ENCODE measurements at places on chromosomes 3 and 15.

DNA sequence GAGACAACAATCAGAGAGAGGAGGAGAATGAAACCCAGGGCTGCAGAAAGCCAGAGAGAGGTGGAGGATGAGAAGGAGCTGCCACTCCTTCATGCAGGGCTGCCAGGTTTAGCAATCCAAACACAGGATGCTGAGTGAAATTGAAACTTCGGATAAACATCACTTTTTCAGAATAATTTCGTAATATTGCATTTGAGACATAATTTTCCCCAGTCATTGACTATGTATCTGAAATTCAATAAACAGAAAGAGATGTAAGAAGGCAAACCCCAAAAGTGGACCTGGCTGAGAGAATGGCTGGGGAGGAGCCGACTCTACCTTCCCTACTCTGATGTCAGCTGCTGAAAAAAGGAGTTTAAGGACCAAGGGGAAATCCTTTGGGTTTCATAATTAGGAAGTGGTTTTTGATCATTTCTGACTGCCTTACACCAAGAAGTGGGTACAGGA lies 33.8 kb downstream of the SLC9A9 start:
- DNase-seq: no peak

DNA sequence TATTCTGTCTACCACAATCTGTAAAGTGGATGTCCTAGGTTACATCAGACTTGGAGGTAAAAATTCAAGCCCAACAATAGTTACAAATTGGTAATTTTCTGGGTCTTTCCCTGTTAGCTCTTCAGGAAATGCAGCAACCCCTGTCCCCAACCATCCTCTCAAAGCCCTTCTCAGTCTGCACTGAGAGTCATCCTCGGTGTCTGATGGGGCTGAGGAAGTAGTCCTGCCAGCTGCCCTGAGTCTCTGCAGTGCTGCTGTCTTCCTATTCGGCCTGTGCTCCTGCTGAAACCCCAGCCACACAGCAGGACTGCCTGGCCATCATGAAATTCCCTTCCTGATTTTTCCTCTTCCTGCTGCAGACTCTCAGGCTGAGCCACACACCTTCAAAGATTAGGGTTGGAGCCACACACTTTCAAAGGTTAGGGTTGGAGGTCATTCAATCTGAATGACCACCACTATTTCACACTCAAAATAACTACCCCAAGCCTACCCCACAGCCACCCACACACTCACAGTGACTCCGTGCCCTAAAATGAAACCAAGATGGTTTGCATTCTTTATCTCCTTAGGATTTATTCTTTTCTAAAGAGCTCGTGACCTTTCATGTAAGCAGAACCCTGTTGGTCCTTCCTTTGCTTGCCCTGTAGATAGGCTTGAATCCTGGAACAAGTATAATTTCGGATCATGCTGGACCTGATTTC lies 17.6 kb downstream of the TRIM42 start:
- no peak for DNase-seq

DNA sequence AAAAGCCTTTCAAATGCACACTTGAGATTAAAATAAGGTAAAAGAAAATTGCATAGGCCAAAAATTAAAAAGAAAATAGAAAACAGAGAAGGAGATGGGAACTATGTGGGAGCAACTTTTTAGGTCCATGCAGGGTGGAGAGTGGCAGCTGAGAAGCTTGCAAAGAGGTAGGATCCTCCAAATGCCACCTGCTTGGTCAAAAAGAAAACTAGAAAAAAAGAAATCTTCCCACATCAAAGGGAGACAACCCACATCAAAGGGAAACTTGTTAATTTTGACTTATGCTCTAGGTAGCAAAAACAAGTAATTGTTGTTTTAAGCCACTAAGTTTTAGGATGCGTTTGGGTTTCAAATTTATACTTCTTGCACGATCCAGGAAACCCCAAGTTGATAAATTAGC lies 342.9 kb downstream of the IL20RB start:
- DNase-seq: no peak

DNA sequence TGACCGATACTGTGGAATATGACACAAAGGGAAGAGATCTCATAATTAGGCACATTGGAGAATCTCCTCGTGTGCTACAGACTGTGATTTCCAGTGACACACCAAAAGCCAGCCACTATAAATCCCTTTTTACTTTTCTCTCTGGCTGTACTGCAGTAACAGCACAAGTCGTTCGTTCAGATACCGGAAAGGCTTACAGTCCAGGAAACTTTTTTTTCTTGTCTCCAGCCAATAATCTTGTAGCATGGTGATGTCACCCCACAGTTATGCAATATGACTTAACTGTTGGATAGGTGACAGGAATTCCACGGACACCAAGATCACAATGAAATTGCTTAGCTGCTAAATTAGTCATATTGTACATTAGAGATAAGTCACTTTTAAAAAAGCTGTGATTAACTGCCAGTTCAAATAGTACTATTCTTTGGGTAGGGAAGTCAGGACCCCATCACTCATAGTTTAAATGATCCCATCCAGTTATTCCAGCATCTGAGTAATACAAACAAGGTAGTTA lies 36.3 kb upstream of the TSC22D2 start:
- no peak for DNase-seq

GRCh38 chr3:150414258-150414657 lies 6.2 kb downstream of the TSC22D2 start:
- DNase-seq: no peak

GRCh38 chr3:53254509-53255422 lies 1.1 kb downstream of the TKT start:
- DNase-seq: peak; percentile 74

DNA sequence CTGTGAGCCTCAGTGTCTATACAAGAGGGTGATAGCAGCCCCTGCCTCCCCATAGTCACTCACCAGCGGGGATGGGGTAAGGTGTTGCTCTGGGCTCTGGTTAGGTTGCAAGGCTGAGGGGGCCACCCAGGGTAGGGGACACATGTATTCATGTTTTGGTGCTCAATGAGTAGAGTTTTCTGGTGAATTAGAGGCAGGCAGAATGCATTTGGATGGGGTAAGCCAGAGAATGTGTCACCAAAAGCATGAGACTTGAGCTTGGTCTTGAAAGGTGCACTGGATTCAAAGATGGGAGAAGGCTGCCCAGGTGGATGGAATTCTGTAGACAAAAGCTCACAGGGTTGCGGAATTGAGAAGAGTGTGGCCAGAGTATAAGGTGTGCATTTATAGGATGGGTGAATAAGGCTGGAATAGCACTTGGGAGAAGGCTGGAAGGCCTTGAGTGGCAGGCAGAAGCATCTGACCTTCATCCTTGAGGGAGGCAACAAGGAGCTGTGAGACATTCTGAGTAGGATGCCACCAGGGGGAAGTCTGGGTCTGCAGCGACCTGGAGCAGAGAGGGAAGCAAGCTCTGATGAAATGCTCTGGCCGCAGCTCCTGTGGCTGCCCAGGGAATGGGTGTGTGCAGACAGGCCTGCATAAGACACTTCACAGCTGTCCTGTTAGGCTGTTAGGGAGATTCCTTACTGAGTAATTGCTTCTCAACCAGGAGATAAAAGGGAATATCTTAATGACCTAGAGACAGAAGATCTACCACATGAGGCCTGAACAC lies 149.6 kb downstream of the CHDH start:
- no peak for DNase-seq

- DNase-seq: no peak
These were observed 42.0 kb downstream of the SCAPER start for GRCh38 chr15:76863123-76863522.

- no peak for DNase-seq
These were observed 97.9 kb upstream of the UNC13C start for GRCh38 chr15:53880357-53880756.

DNA sequence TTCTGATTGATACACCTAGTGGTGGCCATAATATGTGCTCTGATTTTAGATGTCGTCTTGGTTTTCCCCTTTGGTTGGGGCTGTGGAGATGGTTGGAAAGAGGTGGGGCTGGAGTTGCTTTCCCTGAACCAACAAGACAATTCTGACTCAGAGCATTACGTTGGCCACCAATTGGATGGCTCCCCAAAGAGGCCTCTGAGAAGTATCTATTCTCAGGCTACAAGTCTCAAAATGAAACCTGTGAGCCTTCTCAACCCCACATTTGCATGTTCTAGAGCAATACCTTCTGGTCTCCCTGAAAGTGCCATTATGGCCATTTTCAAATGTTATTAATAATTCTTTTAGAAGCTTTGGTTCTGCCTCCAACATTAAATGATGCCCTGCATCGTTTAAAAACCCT lies 188.4 kb upstream of the WNT5A start:
- peak; percentile 22 for DNase-seq

DNA sequence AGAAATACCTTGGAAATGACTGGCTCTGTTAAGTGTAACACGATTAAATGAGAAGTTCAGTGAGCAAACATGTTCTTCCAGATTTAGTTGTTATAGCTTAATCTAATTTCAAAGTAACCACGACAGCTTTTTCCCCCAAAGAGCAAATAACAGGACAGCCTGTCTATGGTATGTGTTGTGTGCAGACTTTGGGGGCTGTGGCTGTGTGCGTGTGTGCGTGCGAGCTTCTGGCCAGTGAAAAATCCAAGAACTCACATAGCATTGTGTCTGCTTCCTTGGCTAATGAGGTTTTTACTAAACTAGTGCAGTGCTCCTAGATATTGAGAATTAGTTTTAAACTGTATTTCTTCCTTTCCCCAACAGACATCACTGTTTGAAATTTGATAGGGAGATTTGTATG lies 167.1 kb downstream of the CACNA1D start:
- DNase-seq: no peak

GRCh38 chr15:53401503-53401902 lies 358.0 kb downstream of the WDR72 start:
- DNase-seq: no peak

GRCh38 chr3:137071104-137071503 lies 113.3 kb downstream of the IL20RB start:
- DNase-seq: no peak

Data from stimulated activated CD8-positive, alpha-beta memory T cell treated with anti-CD3 and anti-CD28 coated beads, Interleukin-4, amount 100 ng/mL, for 48 hours (primary cell).